ENCODE measurements at places on chromosomes 7 and 10.

- DNase-seq = peak; percentile 27
Measured at GRCh38 chr10:5951167-5951711, 26.1 kb downstream of the IL15RA start.

- DNase-seq = no peak
Measured at GRCh38 chr7:103660455-103661371, 214.7 kb upstream of the SLC26A5 start.

DNA sequence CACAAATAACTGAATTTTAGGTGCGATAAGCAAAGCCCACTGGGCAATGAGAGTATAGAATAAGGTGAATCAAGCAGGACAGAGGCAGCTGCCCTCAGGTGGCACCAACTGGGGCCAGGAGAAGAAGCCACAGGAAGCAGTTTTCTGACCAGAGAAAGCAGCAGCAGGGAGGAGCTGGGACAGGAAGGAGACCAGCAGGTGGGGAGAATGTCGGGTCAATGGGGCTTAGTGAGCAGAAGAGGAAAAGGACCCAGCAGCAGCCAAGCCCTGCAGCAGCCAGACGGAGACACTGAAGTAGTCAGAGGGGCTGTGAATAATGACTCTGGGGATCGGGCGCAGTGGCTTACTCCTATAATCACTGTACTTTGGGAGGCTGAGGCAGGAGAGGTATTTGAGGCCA lies 209.6 kb upstream of the SH2B2 start:
- no peak for DNase-seq

GRCh38 chr7:18469316-18469715 lies 26.2 kb upstream of the HDAC9 start:
- no peak for DNase-seq

DNA sequence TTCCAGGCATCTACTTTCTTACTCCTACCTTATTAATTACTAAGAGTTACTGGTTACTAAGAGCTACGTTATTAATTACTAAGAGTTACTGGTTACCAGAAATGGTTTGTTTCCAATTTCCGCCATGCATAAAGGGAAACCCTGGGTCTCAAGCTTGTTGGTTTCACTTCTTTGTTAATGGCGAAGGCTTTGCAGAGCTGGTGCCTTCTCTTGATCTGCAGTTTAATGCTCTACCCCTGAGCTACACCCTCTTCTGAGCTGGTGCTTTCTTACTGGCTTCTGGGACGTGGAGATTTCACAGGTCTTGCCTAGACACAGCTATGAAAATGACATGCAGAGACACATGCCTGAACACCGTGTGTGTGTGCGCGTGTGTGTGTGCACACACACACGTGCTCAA lies 560 bp downstream of the CPA4 start:
- DNase-seq = no peak

GRCh38 chr10:35561715-35562114 lies 43.4 kb upstream of the GJD4 start:
- DNase-seq = no peak

DNA sequence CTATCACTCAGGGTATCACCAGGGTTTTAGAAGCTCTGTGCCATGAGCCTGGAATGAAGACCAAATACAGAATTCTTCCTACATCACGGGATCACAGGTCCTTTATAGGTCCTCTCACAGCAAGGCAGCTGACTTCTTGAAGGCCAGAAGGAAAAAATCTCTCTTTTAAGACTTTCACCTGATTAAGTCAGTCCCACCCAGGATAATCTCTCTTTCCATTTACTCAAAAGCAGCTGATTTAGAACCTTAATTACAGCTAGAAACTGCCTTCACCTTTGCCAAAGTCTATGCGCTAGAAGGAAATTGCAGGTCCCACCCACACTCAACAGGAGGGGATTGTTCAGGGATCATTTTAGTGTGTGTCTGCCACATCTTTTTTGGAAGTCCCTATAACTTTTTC lies 135.1 kb downstream of the RAB11FIP2 start:
- no peak for DNase-seq

GRCh38 chr10:17428351-17429097 lies 25.9 kb downstream of the ST8SIA6 start:
- peak; percentile 71 for DNase-seq

GRCh38 chr10:92291616-92291865 lies 574 bp downstream of the MARCHF5 start:
- DNase-seq = no peak

- no peak for DNase-seq
Measured at GRCh38 chr7:12975412-12975811, 288.0 kb downstream of the ARL4A start.

- peak; percentile 10 for DNase-seq
Measured at GRCh38 chr7:123845823-123846216, 851 bp downstream of the HYAL4 start.

DNA sequence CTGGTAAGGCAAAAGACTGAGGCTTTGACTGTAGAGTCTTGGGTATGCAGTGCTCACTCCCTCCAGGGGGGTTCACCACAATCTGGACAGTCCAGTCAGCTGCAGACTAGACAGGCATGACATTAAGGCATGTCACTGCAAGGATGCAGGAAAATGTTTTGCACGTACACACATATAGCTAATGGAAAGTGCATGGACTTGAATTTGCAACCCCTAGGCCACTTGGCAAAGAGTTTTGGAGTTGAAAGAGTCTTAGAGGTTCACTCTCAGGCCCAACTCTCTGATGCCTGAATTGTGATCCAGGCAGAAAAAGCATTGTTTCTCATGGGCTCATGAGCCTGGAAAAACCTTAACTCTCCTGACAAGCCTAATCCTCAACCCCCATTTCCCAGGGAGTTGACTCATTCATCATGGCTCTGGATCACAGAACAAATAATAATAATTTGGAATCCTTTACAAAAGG lies 51.9 kb downstream of the LAMB4 start:
- no peak for DNase-seq

GRCh38 chr7:157143788-157144187 lies 5.1 kb downstream of the UBE3C start:
- DNase-seq = no peak

DNA sequence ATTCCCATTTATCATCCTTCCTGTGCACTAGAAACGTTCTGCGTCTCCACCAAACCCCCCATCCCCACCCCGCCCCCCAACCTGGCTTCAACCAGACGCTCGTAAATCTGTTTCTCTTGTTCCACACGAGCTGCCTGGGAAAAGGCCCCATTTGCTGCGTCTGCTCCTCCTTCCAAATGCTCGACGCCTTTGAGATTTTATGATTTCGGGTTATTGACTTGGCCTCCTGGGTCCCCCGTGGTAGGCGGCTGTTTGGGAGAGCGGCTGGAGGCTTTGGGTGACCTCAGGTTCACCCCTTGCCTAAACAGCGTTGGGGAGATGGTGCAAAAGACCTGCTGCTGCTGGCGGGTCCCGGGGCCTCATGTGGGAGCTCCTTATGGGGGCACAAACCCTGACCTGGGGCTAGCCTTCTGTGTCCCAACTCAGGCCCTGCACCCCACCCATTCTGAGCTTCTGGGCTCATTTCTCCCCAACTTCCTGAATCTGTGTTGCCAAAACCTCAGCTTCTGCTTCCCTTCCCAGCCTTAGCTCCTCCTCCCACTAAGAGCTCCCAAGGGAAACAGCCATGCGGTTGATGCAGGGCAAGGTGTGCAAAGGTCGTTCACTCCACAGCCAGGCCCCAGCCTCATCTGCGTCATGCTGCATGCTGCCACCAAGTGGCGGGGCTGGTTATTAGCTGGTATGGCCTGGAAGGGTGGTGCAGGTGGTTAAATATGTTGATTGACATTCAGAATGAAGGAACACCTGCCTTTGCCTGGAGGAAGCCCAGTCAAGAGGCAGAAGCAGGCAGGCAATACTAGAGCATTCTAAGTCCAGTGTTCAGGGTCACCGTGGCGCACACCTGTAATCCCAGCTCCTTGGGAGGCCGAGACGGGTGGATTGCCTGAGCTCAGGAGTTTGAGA lies 49.1 kb upstream of the ELN start:
- DNase-seq = peak; percentile 33

DNA sequence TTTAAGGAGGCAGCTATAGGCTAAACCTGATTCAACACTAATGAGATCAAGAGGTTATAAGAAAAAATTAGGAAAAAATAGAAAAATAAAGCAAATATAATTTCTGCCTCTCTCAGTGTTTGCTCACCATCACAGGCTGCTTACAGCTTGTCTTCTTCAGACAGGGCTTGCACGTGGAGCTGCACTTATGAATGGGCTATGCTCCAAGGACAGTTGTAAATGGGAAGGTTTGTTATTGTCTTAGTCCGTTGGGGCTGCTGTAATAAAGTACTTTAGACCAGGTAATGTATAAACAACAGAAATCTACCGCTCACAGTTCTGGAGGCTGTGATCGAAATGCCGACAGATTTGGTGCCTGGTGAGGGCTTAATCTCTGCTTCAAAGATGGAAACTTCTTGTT lies 219.8 kb downstream of the NEBL start:
- no peak for DNase-seq

GRCh38 chr10:116670706-116671105 lies 50.0 kb downstream of the PNLIPRP2 start:
- DNase-seq = no peak

GRCh38 chr7:51220226-51220625 lies 96.4 kb downstream of the COBL start:
- no peak for DNase-seq

DNA sequence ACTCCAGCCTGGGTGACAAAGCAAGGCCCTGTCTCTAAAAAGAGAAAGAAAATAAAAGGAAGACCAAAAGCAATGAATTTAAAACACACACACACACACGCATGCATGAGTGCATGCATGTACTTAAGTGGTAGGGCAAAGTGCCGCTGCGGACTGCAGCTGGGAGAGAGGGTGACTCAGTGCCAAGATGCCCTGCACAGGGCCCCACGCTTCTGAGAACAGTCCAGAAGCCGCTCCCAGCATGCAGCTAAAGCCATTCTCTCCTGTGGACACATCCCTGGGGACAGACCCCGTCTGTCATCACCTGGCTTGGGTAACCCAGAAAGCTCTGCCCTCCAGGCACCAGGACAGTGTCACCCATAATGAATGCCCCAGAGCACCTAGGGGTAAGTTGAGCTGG lies 61.0 kb upstream of the MYL10 start:
- no peak for DNase-seq

All from DND-41 (cell line).